Stimulated activated CD4-positive, alpha-beta T cell treated with anti-CD3 and anti-CD28 coated beads, Interleukin-1b, Interleukin-23, amount 100 ng/mL, for 1 hour (primary cell): ENCODE measurements at places on chromosomes 13 and 19.

DNA sequence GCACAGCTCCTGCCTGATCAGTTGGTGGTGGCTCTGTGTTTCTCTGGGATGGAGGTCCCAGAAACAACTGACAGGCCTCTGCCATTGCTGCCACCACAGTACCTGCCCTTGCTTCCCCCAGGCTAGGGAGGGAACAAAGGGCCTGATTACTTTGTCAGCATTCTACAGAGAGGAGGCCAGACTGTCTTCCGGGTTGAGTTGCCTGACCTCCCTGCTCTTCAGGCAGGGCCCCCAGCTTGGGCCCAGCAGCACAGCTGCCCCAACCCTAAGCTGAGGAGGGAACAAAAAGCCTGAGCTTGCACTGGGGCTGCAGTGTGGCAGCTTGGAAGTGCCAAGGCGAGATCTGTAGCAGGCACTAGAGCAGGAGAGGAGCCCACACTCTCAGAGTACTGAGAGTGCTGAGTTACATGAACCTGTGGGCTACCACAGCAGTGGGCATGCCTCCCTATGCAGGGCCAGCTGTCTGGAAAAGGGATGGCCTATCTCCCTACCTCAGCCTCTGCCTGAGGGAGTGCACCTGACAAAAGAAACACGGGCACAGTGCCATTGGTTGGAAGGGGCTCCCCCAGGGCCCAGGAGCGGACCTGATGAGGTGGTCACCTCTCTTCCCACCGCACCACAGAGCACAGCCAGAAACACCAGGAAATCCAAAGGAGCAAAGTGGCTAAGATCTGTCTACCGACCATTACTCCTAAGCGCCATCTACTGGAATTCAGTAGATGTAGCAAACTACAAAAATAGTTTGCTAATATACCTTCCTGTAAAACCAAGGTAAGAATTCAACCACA lies 24.4 kb downstream of the SLC25A15 start:
- no peak for DNase-seq

- DNase-seq = no peak
Measured at GRCh38 chr19:41796362-41796761, at the start of gene CEACAM3. Gene CEACAM3 (plus strand): TSS chr19:41796587. CDS start chr19:41796678, 91 bp downstream.

GRCh38 chr13:105971738-105972137 lies 563.7 kb downstream of the EFNB2 start:
- DNase-seq = no peak

DNA sequence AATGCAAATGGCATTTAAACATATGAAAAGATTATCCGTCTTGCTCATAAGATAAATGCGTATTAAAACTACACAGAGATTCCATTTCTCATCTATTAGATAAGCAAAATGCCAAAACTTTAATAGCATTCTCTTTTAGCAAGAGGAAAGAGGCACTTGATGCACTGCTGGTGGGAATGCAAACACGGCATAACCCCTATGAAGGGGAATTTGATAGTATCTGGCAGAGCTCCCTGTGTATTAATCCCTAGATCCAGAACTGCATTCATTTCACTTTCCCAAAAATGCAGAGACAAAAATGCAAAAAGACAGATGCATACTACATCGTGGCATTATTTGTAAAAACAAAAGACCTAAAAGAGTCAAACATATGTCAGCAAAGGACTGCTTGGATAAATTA lies 193.6 kb upstream of the STARD13 start:
- no peak for DNase-seq

GRCh38 chr13:100334214-100334613 lies 245.3 kb downstream of the PCCA start:
- DNase-seq = no peak

GRCh38 chr13:26836626-26837025 lies 76.0 kb upstream of the GPR12 start:
- DNase-seq = no peak

DNA sequence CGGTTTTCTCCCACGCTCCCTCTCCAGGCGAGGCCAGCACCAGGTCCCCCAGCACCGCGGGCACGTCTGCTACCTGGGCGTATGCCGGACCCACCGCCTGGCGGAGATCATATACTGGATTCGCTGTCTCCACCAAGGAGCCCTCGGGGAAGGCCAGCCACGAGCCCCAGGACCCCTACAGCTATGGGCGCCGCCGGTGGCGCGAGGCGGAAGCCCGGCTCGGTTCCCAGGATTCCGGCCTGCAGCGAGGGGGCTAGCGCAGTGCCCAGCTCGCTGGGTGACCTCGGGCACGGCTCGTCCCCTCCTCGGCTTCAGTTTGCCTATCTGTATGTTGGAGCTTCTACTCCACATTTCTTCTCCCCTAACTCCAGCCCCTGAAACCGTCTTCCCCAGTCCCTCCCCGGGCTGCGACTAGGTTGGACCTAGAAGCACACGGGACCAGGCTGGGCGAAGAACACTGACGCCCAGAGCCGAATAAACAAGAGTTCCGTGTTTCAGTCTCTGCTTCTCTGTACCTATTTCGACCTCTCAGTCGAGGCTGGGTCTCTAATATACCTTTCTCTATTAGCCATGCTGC lies 749 bp upstream of the CPT1C start:
- no peak for DNase-seq

DNA sequence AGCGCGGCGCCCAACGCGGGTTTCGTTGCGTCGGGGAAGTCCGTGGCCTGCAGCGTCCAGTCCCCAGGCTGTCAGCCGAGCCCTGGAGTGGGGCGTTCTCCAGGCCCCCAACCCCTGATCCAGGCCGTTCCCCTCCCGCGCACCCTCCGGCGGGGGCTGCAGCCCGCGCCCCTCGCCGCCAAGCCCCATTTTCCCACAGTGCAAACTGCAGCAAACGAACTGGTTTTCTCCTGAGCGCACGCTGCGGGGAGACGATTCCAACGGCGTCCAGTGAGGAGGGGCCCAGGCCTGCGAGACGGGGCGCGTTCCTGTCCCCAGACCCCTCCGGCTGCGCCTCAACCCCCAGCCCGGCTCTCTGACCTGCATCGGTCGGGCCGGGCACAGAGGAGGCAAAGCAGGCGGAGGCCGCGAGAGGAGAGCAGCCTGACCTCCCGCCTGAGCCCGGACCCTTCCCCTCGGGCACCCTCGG lies 4.4 kb upstream of the ONECUT3 start:
- DNase-seq = no peak

DNA sequence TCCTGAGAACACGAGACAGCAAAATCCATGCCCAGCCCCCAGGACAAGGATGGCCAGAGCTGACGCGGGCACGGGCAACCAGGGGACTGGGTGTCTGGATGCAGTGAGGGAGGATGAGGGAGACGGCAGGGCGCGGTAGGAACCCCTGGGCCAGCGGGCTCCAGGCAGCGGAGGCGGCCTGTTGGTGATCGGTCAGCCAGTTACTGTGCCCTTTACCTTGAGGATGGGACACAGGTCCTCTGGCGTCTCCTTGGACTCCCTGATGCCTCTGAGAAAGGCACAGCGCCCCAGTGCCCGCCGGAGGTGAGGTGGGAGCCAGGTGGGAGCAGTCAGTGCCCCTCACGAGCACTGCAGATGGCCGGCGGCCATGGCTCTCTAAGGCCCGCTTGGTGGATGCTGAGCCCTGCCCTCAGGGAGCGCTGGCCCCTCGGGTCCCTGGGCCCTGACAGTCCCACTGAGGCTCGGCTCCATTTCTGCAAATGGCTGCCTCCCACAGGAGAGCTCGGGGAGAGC lies 31.2 kb downstream of the C13orf46 start:
- no peak for DNase-seq

DNA sequence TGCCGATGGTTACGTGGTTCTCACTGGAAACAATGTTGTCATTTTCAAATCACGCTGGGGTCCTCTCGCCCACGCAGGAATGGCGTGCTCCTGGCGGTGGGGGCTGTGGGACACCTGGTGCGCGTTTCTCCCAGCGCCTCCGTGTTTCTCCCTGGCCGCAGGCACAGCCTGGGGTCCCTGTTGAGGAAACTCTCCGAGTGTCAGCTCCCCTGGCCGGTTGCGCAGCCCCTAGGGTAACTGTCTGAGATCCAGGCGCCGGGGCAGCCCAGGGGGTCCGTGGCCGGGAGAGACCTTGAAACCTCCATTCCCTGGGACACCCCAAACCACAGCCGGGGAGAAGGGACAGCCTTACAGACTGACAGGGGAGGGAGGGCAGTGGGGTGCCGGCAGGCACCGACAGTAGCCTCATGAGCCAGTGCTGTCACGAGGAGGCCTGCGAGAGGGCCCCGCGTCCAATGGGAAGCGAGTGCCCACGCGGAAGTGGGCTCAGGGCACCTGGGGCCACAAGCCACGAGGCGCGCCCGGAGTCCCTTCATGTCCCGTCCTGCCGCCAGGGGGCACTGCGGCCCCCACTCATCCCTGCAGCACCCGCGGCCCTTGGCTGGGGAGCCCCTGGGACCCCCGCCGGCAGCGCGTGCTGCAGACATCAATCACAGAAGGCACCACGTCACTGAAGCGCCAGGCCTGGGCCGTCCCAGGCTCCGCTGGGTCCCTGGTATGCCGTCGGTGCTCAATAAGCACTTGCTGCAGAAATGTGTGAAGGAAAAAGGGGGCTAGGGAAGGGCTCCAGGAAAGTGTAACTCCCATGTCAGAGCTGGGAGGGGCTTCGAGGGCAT lies 9.5 kb downstream of the ADAMTSL5 start:
- peak; percentile 48 for DNase-seq
